MM.1S (cell line): ENCODE measurements at places on chromosomes 6 and 20.

DNA sequence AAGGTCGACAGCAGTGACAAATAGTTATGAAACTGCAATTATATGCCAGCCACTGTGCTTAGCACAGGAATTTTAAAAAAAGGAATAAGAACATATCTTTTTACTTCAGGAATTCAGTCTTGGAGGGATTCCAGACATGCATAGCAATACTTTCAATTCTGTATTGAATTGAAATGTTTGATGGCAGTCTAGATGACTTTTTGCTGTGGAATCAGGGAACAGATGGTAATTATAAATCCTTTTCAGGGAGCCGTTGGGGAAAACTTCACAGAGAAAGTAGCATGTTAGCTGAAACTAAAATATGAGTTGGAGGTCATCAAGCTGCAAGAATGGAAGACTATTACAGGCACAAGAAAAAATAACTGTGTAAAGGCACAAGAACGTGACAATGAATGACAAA lies 74.8 kb downstream of the IMPG1 start:
- DNase-seq: no peak

- no peak for DNase-seq
Observed at GRCh38 chr6:79180052-79180451, 54.4 kb downstream of the HMGN3 start.

- no peak for DNase-seq
Observed at GRCh38 chr6:106216527-106216926, 109.0 kb downstream of the ATG5 start.

DNA sequence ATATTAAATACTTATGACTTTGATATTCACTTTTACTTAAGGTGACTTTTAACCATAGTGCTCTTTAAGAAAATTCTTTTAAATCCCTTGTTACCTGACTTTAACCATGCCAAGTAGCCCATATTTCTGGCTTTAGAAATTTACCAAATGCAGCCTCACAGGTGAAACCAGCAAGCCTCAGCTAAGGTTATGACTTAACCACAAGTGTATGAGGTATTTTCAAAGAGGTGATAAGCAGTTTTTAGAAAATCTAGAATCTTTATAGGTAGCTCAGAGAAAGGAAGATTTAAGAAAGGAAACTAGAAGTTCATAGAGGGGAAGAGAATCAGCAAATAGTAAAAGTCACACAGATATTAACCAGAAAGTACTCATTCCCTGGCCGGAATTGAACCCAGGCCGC lies 661.9 kb upstream of the GJE1 start:
- peak; percentile 76 for DNase-seq

GRCh38 chr6:127855542-127856159 lies 45.2 kb downstream of the THEMIS start:
- DNase-seq: peak; percentile 57

DNA sequence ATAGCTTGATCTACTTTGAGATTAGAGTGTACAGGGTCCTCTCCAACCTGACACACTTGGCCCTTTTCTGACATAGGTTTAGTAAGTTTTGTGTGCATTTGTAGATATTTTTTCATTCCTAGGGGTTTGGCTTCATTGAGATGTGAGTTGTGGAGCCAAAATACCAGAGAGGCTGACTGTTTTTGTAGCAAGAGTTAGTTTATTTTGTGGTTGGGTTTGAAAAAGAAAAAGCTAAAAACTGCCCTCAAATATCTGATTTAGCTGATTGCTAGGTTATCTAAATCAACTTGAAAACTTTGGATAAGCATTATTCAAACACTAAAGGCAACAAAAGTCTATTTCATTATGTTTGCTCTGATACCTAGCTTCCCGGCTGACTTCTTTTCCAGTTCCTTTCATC lies 164.7 kb upstream of the CENPW start:
- DNase-seq: no peak

DNA sequence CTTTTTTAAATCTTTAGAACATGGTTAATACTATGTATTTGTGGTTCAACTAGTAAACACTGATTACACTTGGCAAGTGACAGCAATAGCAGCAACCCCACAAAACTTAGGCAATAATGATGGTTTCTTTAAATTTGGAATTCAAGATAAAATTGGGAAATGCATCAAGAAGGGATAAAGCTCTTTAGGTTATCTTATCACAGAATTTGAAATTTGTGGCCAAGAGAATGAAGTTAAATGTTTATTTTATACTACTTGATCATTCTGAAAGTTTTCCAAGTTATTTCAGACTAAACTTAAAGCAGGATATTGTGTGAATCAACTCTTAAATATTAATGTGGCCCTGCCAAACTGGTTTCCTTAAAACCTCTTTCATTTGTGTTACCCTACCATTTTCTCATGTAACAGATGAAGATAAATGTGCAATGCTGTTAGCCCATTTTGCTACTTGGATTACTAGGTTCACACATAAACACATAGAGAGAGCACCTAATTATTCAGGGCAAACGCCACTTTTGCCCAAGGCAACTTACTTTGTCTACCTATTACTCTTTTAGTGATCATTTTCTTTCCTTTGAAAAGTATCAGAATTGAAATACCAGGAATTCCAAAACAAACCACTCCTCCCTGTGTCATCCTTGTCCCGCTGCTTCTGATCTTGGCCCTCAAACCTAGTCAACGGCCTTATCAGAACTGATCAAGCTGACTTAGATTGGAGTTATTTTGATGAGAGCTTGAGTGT lies 186.7 kb upstream of the TENT5A start:
- no peak for DNase-seq

DNA sequence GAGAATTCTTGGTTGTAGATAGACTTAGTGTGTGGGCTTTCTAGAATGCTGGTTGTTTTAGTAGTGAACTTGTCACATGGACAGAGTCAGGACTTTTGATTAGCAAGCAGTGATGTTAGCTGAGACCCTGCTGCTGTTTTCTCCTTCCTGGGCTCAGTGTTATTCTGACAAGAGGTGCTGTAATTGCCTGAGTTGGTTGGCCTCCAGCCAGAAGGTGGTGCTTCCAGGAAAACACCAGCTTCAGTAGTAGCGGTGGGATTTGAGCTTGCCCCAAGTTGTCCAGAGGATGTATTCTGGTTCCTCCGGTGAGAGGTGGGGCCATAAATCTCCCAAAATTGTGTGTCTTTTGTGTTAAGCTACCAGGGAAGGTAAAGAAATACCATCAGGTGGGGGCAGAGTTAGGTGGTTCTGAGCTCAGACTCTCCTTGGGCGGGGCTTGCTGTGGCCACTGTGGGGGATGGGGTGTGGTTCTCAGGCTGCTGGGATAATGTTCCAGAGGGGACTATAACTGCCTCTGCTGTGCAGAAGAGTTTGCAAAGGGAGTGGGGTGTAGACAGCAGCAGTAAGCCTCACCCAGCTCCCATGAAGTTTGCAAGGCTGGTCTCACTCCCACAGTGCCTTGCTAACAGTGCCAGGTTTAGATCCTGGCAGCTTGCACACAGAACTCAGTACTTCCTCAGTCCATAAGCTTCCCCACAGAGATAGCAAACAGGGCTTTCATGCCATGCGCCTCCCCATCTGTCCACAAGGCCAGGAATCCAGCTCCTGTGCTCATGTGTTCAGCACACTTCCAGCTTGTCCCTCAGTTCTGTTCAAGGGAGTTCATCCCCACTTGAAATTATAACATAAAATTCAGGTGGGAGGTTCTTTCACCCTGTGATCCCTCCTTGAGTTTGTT lies 278.4 kb upstream of the PTCHD4 start:
- DNase-seq: no peak

DNA sequence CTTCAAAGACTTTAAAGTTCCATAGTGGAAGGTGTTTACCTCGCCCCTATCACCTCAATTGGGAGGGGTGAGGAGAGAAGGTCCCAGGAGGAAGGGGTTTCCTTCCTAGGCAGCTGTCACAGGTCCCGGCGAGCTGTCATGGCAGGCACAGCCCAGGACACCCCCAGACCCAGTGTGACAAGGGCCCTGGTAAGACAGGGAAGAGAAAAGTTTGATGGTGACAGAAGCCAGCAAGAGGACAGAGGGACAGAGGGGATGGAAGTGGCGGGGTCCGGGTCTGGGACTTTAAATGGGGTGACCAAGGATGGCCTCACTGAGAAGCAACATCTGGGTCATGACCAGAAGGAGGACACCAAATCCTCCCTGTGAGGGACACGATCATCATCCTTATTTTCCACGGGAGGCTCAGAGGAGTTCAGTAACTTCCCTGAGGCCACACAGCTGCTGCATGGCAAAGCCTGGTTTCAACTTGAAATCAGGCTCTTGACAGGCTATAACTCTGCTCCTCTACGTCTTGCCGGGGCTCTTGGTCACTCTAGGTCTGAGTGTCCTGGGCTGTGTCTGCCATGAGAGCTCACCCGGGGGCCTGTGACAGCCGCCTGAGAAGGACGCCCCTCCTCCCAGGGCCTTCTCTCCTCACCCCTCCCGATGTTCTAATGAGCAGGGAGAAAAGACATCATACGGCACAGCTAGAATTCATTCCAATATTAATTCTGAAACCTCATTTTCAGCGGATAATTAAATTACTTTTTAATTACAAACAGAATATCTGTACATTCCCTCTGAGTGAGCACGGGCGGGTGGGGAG lies 222.2 kb downstream of the PREX1 start:
- DNase-seq: no peak
